Testis (tissue), 5 donors: ENCODE measurements at places on chromosomes 13 and 19. TPM values are rescaled to one million over a fixed set of nuclear protein-coding genes. Genes with fewer than 3 reads are reported as not detected.

The SPRED3 gene
- total RNA-seq, result 2.6 TPM

The DCT gene
- 2.7 TPM for total RNA-seq

The ZNF607 gene
- total RNA-seq, result 10.2 TPM

The CDC16 gene
- 88.1 TPM for total RNA-seq

The ITM2B gene
- total RNA-seq, result 330 TPM

The ZNF560 gene
- total RNA-seq, result 13.1 TPM

The CYP4F12 gene
- 7.2 TPM for total RNA-seq

The MBD3L2 gene
- not detected for total RNA-seq

The SLC7A1 gene
- 21.4 TPM for total RNA-seq

The RSPH6A gene
- total RNA-seq, result 20.9 TPM

The PIH1D1 gene
- 45.9 TPM for total RNA-seq

The CCDC106 gene
- 57.0 TPM for total RNA-seq

The ZNF135 gene
- 19.1 TPM for total RNA-seq

The SIGLEC14 gene
- 3.7 TPM for total RNA-seq

The OLFM4 gene
- 0.19 TPM for total RNA-seq

The THSD8 gene
- 14.0 TPM for total RNA-seq

The PALM gene
- total RNA-seq, result 47.8 TPM

The TNFSF11 gene
- 2.0 TPM for total RNA-seq

The FAM124A gene
- 2.7 TPM for total RNA-seq

The ZNF610 gene
- 21.5 TPM for total RNA-seq

The SYNGR4 gene
- total RNA-seq, result 21.8 TPM

The CHST8 gene
- total RNA-seq, result 0.93 TPM

The ZNF93 gene
- total RNA-seq, result 14.1 TPM

The WDR87 gene
- total RNA-seq, result 12.1 TPM

The CACNA1A gene
- 22.5 TPM for total RNA-seq

The ADPRHL1 gene
- total RNA-seq, result 6.6 TPM

The DNAJC15 gene
- 17.2 TPM for total RNA-seq

The GGACT gene
- total RNA-seq, result 30.0 TPM

The ZNF492 gene
- 3.3 TPM for total RNA-seq

The CASP14 gene
- total RNA-seq, result 0.16 TPM

The CYP2B6 gene
- 0.39 TPM for total RNA-seq

The HCN2 gene
- total RNA-seq, result 6.6 TPM

The CEACAM5 gene
- total RNA-seq, result 0.24 TPM

The CEACAM16 gene
- not detected for total RNA-seq

The ACP4 gene
- total RNA-seq, result 1.9 TPM

The LILRA1 gene
- total RNA-seq, result 0.50 TPM

The HS6ST3 gene
- total RNA-seq, result 1.3 TPM

The KHSRP gene
- total RNA-seq, result 336 TPM

The ZNF333 gene
- total RNA-seq, result 42.4 TPM

The ALG5 gene
- 18.0 TPM for total RNA-seq

The GJB6 gene
- total RNA-seq, result 1.7 TPM

The PCP2 gene
- 130 TPM for total RNA-seq

The SYMPK gene
- total RNA-seq, result 123 TPM

The MBOAT7 gene
- total RNA-seq, result 479 TPM

The ANKRD24 gene
- total RNA-seq, result 20.4 TPM

The C19orf53 gene
- total RNA-seq, result 137 TPM

The KIR2DL1 gene
- not detected for total RNA-seq

The PNMA8C gene
- 1.4 TPM for total RNA-seq

The BCAM gene
- total RNA-seq, result 67.8 TPM

The FAAP24 gene
- 11.8 TPM for total RNA-seq

The UNC13A gene
- 2.6 TPM for total RNA-seq

The GRIK5 gene
- total RNA-seq, result 87.4 TPM

The FAM216B gene
- total RNA-seq, result not detected

The FPR1 gene
- total RNA-seq, result 2.1 TPM

The SERP2 gene
- 23.5 TPM for total RNA-seq

The JAK3 gene
- total RNA-seq, result 10.5 TPM

The LRRC63 gene
- 4.6 TPM for total RNA-seq

The WIZ gene
- total RNA-seq, result 109 TPM

The PDX1 gene
- total RNA-seq, result 0.12 TPM
